Fibroblast of lung (primary cell): ENCODE measurements at places on chromosomes 7 and 10.

DNA sequence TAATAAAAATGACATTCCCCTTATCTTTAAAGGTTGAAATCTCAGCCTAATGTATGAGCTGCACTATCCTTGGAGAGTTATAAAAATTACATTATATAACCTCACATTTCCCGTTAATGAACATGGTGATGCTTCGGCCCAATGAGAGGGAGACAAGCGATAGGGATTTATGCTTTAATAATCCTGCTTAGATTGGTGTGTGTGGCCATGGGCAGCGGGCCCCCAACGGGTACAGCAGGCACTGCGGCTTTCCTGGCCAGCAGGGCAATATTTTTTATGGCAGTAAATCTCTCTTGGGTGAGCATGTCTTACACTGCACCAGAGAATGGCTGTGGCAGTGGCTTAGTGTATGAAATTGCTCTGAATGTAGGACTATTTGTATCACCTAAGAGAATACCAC is 246.3 kb downstream of the GFRA1 start:
- no peak overlapping the region for H3K27ac ChIP-seq
- H3K4me1 ChIP-seq = no peaks in the 10 kb centered on the region
- no peak overlapping the region for H3K4me3 ChIP-seq
- no peak for DNase-seq

- peaks cover 12% of the 10 kb centered on the region for H3K4me1 ChIP-seq
- H3K27ac ChIP-seq = peak overlapping the region; percentile 36
- peak; percentile 40 for DNase-seq
- peak overlapping the region; percentile 72 for H3K4me3 ChIP-seq
- no peaks in the 10 kb centered on the region for H3K27me3 ChIP-seq
- no peaks in the 10 kb centered on the region for H3K36me3 ChIP-seq
Measured at GRCh38 chr10:35336921-35337823, 863 bp downstream of the CCNY start.

- no peaks in the 10 kb centered on the region for H3K4me1 ChIP-seq
- no peak for DNase-seq
- no peaks in the 10 kb centered on the region for H3K27me3 ChIP-seq
- no peak overlapping the region for H3K4me3 ChIP-seq
- H3K36me3 ChIP-seq = peaks cover 17% of the 10 kb centered on the region
Measured at GRCh38 chr7:780516-780915, 51.8 kb upstream of the SUN1 start.

DNA sequence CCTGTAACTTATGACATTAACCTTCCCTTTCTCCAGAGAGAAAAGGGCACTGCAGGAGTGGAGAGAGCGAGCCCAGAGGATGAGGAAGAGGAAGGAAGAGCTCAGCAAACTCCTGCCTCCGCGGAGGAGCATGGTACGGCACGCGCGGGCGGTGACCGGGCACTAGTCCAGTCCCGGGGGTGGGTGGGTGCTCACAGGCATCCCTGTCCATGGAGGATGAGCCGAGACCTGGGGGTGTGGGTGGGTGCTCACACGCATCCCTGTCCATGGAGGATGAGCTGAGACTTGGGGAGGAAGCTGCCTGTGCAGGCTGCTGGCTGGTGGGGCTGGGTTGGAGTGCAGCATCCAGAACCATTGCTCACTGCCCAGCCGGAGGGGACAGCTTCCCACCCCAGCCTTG is 23.8 kb downstream of the LRRC27 start:
- H3K36me3 ChIP-seq = no peaks in the 10 kb centered on the region
- H3K4me3 ChIP-seq = no peak overlapping the region
- no peak for DNase-seq
- H3K27me3 ChIP-seq = no peaks in the 10 kb centered on the region

DNA sequence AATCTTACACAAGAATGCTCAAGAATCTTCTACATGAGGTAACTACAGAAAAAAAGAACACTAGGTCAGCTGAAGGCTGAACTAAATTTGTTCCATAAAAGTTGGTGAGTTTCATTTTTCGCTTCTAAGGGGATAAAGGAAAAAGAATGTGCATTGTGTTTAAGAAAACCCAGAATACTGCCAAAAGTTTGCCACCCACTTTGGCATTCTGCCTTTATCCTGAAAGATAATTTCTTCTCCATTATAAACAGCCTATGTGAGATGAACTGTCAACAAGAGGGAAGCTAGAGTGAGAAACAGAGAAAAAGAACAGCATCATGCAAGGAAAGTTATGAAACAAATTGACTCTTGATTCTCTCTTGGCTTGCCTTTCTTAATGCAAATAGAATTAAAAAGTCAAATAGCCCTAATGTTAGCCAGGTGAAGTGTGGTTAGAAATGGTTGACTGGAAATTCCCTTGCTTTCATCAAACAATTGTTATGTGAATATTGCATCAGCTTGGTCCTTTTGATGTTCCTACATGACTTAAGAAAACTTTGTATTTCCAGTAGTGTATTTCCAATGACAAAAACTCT is 25.8 kb downstream of the STEAP1 start:
- no peak overlapping the region for H3K4me3 ChIP-seq
- H3K27ac ChIP-seq = no peak overlapping the region
- H3K4me1 ChIP-seq = no peaks in the 10 kb centered on the region
- no peaks in the 10 kb centered on the region for H3K27me3 ChIP-seq
- H3K36me3 ChIP-seq = no peaks in the 10 kb centered on the region
- DNase-seq = peak; percentile 65

DNA sequence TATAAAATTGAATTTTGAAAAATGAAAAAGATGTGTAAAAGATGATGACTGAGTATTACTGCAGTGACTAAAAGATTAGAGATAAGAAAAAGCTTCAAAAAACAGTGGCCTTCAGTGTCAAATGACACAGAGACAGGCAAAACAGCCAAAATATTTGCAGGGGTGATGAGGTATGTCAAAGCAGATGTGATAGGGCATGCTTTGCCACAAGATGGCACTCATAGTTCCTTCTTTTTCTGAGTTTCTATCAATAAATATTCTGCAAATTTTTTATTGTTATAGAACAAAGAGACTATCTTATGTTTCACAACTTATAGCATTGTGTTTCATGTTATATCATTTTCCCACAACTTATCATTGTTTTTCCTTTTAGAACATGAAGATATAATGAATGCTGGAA is 344.1 kb upstream of the HPS1 start:
- H3K27ac ChIP-seq = no peak overlapping the region
- H3K27me3 ChIP-seq = no peaks in the 10 kb centered on the region
- H3K36me3 ChIP-seq = no peaks in the 10 kb centered on the region
- H3K4me3 ChIP-seq = no peak overlapping the region
- DNase-seq = no peak
- no peaks in the 10 kb centered on the region for H3K4me1 ChIP-seq

- H3K4me3 ChIP-seq = no peak overlapping the region
- peak; percentile 87 for DNase-seq
- H3K27ac ChIP-seq = no peak overlapping the region
Measured at GRCh38 chr7:127920787-127921438, 110.3 kb downstream of the LRRC4 start.

DNA sequence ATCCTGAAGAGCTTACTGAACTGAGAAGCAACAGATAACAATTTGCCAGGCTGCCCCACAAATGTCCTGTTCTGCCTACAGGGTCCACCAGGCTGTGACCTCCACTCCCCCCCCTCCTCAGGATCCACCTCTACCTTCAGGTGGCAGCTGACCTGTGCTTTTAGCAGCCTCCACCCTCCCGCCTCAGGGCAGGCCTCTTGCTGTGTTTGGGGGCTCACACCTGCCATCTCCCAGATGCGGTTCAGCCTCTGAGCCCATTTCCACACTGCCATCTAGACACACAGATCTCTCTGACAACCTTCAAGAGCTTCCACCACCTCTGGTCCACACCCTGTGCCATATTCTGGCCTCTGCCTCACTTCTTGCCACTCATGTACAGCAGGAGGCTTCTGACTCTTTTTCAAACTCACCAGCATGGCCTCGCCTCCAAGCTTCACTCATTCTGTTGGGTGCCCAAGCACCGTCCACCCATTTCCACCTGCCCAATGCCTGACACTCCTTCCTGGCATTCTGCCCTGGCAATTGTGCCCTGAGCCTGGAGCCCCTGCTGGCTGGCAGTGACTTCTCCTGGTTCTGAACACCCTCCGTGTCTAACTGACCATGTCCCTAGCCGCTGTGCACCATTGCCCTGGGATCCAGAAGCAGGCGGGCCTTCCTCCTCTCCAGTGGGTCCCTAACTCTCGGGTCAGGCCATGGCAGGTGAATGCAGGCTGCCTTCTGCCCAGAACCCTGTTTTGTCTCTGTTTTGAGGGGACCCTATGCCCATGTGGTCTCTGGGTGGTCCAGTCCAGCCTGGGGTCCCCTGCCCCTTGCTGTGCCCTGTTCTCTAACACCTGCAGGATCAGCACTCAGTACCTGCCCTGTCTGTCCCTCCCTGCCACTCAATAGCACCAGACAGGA is 18.5 kb downstream of the TMEM72 start:
- no peak overlapping the region for H3K4me3 ChIP-seq
- no peak overlapping the region for H3K27ac ChIP-seq
- peaks cover 2% of the 10 kb centered on the region for H3K27me3 ChIP-seq

- no peaks in the 10 kb centered on the region for H3K36me3 ChIP-seq
- no peaks in the 10 kb centered on the region for H3K4me1 ChIP-seq
- DNase-seq = peak; percentile 63
- no peak overlapping the region for H3K4me3 ChIP-seq
- H3K27me3 ChIP-seq = no peaks in the 10 kb centered on the region
Measured at GRCh38 chr7:18900803-18901202, 216.6 kb downstream of the TWIST1 start.

GRCh38 chr7:112266595-112267270 is 60.2 kb downstream of the ZNF277 start:
- no peaks in the 10 kb centered on the region for H3K27me3 ChIP-seq
- no peak overlapping the region for H3K4me3 ChIP-seq
- no peaks in the 10 kb centered on the region for H3K4me1 ChIP-seq
- DNase-seq = peak; percentile 56

GRCh38 chr7:71286924-71287323 is 155.0 kb downstream of the GALNT17 start:
- H3K27me3 ChIP-seq = no peaks in the 10 kb centered on the region
- no peaks in the 10 kb centered on the region for H3K4me1 ChIP-seq
- no peak overlapping the region for H3K4me3 ChIP-seq

GRCh38 chr10:82390866-82391658 is 516.1 kb downstream of the NRG3 start:
- no peak for DNase-seq
- H3K4me3 ChIP-seq = no peak overlapping the region
- H3K36me3 ChIP-seq = no peaks in the 10 kb centered on the region
- H3K27ac ChIP-seq = no peak overlapping the region

GRCh38 chr7:29488977-29489376 is 74.7 kb upstream of the PRR15 start:
- H3K4me3 ChIP-seq = no peak overlapping the region
- H3K27ac ChIP-seq = no peak overlapping the region
- no peaks in the 10 kb centered on the region for H3K36me3 ChIP-seq
- DNase-seq = peak; percentile 3

GRCh38 chr7:111192614-111193413 is 101.9 kb downstream of the LRRN3 start:
- no peak for DNase-seq
- no peak overlapping the region for H3K4me3 ChIP-seq
- H3K36me3 ChIP-seq = no peaks in the 10 kb centered on the region
- no peak overlapping the region for H3K27ac ChIP-seq

GRCh38 chr10:103640436-103641181 is 147.1 kb downstream of the NEURL1 start:
- peak overlapping the region; percentile 18 for H3K27ac ChIP-seq
- H3K36me3 ChIP-seq = peaks cover 10% of the 10 kb centered on the region
- no peak overlapping the region for H3K4me3 ChIP-seq
- DNase-seq = peak; percentile 43
- H3K27me3 ChIP-seq = no peaks in the 10 kb centered on the region

DNA sequence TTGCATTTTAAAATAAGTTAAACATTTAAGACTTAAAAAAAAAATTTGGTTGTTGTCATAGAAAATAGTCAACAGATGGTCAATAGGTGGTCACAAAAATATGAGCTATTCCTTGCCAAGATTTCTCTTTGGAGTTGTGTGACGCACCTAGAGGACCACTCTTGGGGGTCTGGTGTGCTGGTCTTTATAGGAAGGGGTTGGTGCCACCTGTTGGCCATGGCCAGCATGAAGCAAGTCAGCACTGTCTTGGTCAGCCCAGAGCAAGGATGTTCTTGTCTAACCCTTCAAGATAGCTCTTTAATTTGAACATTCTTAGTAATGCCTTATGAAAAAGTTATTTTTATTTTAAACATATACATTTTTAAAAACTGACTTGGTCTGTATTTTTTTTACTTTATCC is 267.9 kb upstream of the CNTNAP2 start:
- no peaks in the 10 kb centered on the region for H3K27me3 ChIP-seq
- no peaks in the 10 kb centered on the region for H3K36me3 ChIP-seq
- no peaks in the 10 kb centered on the region for H3K4me1 ChIP-seq

DNA sequence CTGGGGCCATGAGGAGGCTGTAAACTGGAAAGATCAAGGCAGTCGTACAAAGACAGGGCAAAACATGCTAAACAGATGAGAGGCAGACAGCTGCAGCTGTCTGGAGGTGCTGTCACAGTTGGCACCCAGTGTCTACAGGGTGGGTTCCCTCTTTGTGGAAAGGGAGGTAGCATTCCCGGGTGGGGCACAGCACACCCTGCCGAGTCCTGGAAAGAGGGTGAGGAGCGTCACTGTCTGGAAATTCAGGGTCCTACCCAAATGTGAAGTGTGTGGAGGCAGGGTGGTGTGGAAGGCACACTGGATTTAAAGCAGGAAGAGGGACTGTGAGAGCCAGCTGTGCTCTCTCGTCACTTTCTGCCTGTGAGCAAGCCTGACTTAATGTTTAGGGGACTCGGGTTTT is 356.2 kb downstream of the SDK1 start:
- H3K27ac ChIP-seq = no peak overlapping the region
- no peaks in the 10 kb centered on the region for H3K36me3 ChIP-seq
- DNase-seq = no peak
- H3K4me1 ChIP-seq = no peaks in the 10 kb centered on the region

DNA sequence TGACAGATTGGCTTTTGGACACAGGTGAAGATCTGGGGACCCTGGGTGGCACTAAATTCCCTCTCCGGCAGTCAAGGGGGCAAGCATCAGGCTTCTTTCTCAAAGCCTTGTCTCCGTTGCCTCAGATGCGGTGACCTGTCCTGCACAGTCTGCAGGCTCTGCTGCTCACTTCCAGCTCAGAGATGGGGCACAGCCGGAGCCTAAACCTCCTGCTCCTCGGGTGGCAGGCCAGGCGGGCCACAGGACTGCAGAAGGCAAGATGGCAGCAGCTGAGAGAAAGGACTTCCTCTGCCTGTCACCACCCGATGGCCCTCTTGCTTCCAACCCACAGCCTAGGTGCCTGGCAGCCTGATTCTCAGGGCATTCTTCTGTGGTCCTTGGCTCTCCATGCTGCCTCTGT is 44.4 kb downstream of the ZC3HC1 start:
- no peaks in the 10 kb centered on the region for H3K36me3 ChIP-seq
- H3K4me3 ChIP-seq = no peak overlapping the region
- H3K27ac ChIP-seq = no peak overlapping the region
- peaks cover 10% of the 10 kb centered on the region for H3K4me1 ChIP-seq
- no peak for DNase-seq
